Activated T-helper 1 cell treated with anti-CD3 and anti-CD28 coated beads, Interleukin-12 subunit alpha, Interleukin-12 subunit beta, Interleukin-2, Interleukin-4 antibody, amounts not matched to agents 30 ng/mL and 10 ng/mL and 1 ng/mL, durations not matched to agents 14 hours and 24 hours and 36 hours (primary cell): ENCODE measurements at places on chromosomes 16 and 17. TPM values are rescaled to one million over a fixed set of nuclear protein-coding genes. Genes with fewer than 3 reads are reported as not detected.

GRCh38 chr17:77148940-77149510 is 8.3 kb downstream of the SEC14L1 start:
- H3K4me3 ChIP-seq, result no peak overlapping the region
- H3K27ac ChIP-seq, result no peak overlapping the region
- no peak for DNase-seq

PSMD3 gene
- 191 and 201 TPM in 2 replicates for total RNA-seq

GRCh38 chr16:84612686-84613085 is 5.2 kb downstream of the COTL1 start:
- no peak overlapping the region for H3K27ac ChIP-seq
- peaks cover 75% of the 10 kb centered on the region for H3K36me3 ChIP-seq
- peak overlapping the region; percentile 96 for H3K4me3 ChIP-seq
- H3K4me1 ChIP-seq, result peaks cover 86% of the 10 kb centered on the region
- DNase-seq, result no peak
- H3K27me3 ChIP-seq, result no peaks in the 10 kb centered on the region

DNA sequence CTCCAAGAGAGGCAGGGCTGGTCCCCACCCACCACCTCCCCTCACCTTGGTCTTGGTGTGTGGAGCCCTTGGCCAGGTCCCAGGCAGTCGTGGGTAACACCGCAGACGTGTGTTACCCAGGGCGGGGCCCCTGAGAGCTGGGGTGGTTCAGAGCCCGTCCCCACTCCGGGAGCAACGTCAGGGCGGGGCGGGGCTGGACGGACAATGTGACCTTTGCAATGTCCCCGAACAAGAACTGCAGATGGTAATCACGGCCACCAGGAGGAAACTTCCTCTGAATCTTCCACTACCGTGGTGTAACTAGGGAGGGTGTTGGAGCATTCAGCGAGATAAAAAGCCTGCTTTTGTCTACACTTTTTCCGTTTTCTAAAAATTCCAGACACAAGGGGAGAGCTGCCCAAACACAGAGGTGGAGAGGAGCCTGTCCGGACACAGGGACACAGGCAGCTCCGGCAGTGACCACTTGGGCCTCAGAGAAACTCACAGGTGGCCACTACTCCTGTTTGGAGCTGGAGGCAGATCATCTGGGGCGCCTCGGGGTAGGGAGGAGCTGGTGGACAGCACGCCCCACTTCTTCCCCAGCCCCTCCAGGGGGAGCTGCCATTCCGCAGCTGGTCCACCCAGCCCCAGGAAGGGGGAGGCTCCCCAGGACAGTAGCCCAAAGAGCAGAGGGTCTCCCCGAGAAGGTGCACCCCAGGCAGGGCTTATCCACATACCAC is 14.2 kb upstream of the SLC38A10 start:
- H3K4me3 ChIP-seq, result no peak overlapping the region
- DNase-seq, result peak; percentile 9
- no peaks in the 10 kb centered on the region for H3K4me1 ChIP-seq
- H3K36me3 ChIP-seq, result no peaks in the 10 kb centered on the region
- no peak overlapping the region for H3K27ac ChIP-seq

GRCh38 chr17:59506894-59507726 is 58.3 kb upstream of the DHX40 start:
- DNase-seq, result no peak
- H3K27ac ChIP-seq, result no peak overlapping the region
- no peaks in the 10 kb centered on the region for H3K4me1 ChIP-seq
- H3K4me3 ChIP-seq, result no peak overlapping the region
- H3K27me3 ChIP-seq, result no peaks in the 10 kb centered on the region

DNA sequence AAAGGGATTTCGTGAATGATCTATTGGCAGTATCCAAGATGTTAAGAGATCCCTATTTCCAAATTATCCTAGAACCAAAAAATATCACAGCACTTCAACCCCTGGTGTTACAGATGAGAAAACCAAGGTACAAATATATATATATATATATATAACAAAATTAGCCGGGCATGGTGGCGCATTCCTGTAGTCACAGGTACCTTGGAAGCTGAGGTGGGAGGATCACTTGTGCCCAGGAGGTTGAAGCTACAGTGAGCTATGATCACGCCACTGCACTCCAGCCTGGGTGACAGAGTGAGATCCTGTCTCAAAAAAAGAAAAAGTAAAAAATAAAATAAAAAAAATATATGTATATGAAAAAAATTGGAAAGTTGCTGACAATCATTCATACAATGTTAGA is 637 bp upstream of the CLN3 start:
- peaks cover 62% of the 10 kb centered on the region for H3K4me1 ChIP-seq
- peak overlapping the region; percentile 100 for H3K27ac ChIP-seq
- H3K36me3 ChIP-seq, result peaks cover 9% of the 10 kb centered on the region
- DNase-seq, result no peak

HES7 gene
- 0.88 and 1.8 TPM in 2 replicates for total RNA-seq
